Frontal cortex (tissue), 4 donors: ENCODE measurements at places on chromosomes 1 and 21.

- no peak for DNase-seq
Observed at GRCh38 chr1:98336472-98337083, 324.9 kb upstream of the SNX7 start.

DNA sequence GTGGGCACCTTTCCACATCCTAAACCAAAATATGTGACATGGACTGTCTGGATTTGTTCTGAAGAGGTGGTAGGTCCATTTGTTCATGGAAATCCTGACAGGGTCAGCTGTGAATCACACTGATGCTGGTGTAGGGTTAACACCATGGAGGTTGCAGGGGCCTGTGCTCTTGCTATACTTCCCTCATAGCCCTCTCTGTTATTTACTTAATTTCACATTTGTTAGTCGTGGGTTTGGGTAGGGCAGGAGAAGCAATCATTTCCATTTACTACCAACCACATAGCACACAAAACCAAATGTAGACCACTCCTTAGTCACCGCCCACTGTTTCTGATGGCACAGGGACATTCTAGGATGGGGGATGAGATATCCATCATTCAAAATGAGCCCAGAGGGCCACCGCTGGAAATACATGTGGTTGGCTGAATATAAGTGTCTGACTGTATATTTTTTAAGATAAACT lies 61.8 kb upstream of the POU2F1 start:
- DNase-seq, result no peak

GRCh38 chr1:69497441-69498221 lies 70.1 kb upstream of the LRRC7 start:
- no peak for DNase-seq

DNA sequence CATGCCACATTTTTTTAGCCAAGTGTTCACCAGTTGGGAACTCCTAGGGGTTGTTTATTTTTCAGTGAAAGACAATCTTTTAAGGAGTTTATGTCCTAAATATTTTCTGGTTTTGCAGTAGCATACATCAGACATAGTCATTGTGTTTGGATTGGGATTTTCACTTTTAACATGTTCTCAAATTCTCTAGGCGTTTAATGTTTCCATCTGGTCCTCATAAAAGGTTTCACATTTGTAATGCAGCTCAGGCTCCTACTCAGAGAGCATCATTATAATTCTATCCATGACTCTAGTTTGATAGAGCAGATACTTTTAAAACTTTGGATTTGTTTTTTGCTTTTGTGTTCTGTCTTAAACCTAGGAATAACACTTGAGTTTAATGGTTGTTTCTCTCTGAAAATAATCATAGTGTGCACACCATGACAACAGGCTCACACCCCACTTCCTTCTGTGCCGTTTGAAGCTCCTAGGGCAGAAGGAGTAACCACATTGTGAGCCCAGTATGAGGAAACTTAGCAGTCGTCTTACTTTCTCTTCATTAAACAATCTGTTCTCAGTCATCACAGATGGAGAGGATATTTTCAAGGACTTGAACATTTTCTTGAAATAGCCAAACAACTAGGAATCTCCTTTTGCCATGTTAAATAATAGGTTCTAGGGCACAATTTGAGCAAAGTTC lies 219.6 kb downstream of the PDE4B start:
- DNase-seq, result no peak

DNA sequence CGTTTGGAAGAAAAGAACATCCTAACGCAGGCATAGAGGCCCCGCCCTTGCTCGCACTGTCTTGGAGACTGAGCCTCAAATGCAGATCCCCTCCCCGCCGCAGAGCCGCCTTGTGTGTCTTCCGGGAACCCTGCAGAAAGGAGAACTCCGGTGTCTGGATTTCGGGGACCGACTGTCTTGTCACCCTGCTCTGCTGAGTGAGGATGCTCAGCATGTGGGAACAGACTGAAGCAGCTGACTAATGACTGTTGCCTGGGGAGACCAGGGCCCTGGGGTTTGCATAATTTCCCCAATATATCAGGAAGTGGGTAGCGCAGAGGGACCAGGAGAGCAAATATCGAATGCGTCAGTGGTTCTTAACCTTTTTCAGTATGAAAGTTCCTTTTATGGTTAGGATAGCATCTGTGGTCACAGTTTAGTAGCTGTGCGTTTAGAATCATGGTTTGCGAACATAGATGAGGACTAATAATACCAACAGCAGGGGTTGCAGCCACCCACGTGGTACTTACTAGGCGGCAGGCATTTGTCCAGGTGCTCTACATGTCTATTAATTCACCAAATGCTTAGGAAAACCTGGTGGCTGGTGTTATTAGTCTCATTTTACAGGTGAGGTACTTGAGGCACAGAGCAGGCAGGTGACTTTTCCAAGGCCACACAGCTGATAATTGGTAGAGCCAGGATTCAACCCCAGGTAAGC lies 14.3 kb downstream of the GPR137B start:
- no peak for DNase-seq

DNA sequence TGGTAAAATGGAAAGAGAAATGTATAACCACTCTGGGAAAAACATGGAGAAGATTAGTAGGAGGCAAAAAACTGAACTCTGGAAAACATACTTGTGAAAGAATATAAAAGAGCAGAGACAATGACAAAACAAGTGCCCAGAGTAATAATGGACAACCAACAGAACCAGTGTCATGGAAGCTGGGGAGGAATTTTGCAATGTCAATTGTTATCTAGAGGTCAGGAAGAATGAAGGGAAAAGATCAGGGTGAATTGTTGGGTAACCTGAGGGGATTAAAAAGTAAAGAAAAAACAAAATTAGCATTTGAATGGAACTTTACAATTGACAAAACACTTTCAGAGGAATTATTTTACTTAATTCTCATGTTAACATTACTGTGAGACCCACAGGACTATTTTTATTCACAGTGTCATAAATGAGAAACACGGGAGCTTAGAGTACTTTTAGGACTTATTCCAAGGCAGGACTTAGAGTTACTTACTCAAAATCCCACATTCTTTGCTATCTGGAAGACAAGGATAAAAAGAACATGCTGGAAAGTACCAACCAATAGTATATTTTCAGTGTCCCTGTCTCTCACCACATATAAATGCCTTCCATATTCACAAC lies 19.5 kb downstream of the JAM2 start:
- DNase-seq, result no peak

DNA sequence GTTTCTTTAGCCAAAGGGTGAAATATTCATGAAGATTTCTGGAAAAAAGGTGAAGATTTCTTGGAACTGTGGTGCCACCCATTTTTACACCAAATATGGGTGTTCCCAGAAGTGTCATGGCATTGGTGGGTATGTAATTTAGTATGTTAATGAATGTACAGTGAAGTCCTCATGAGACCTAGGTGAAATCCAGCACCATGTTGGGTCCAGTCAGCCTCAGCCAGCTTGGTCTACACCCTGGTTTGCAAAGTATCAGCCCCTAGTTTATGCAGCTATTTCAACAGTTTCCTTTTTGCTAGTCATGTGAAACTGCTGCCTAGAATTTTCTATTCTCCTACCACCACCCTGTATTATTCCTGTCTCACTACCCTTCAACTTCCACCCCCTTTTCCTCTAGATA lies 63.1 kb upstream of the CXADR start:
- DNase-seq, result no peak
